Uterus (tissue), 4 donors: ENCODE measurements at places on chromosomes 3 and 15.
A peak's percentile ranks its signal among the peaks of the same experiment; 100 is the strongest.

DNA sequence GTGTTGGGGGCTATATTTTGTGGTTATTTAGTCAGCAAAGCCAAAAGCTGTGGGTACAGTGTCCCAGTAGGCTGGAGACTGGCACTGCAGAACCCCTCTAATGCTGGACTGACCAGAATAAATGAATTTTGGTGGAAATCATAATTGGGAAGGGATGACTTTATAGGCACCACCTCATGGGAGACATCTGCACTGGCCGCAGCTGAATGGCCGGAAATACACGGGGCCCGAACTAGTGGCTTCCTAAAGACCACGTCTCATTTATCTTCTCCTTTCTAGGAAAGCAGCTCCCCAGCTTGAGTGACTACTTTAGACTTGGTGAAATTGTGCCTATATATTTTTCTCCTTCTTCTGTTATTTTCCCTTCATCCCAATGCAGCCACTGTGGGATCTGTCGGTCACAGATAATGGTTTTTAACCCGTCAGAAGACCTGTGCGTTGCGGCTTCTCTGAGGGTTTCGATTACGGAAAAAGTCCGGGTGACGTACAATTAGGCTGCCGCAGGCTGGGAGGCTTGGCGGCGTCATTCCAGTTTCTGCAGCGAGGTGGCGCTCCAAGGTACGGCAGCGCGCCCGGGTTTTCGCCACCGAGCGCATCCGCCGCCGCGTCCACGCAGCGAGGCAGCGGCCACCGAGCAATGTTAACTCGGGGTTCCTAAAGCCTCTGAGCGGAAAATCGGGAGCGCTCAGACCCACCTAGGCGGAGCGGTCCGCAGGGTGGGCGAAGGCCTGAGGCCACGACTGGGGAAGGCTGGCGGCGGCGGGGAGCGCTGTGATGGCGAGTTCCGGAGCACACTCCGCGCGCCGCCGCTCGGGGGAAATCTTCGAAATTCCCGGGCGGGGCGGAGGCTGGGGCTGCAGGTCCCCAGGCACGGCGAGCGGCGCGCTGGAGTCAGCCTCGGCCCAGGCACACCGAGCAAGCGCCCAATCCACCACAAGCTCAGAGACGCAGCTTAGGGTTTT lies 26.3 kb downstream of the NR2F2 start:
- peak overlapping the region; percentile 68 for H3K4me3 ChIP-seq

- no peaks in the 10 kb centered on the region for H3K36me3 ChIP-seq
- H3K27me3 ChIP-seq, result no peaks in the 10 kb centered on the region
- H3K4me3 ChIP-seq, result no peak overlapping the region
- H3K27ac ChIP-seq, result no peak overlapping the region
These were observed 14.1 kb downstream of the ZXDC start for GRCh38 chr3:126461450-126462070.

DNA sequence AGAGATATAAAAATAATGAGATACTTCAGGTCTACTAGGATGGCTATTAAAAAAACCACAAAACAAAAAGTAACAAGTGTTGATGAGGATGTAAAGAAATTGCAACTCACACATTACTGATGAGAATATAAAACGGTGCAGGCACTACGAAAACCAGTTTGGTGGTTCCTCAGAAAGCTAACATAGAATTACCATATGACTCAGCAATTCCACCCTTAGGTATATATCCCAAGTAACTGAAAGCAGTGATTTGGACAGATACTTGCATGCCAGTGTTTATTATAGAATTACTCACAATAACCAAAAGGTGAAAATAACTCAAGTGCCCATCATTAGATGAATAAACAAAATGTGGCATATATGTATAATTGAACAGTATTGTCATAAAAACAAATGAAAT lies 87.5 kb upstream of the MELTF start:
- H3K27ac ChIP-seq, result no peak overlapping the region
- no peak for DNase-seq
- H3K4me3 ChIP-seq, result no peak overlapping the region

DNA sequence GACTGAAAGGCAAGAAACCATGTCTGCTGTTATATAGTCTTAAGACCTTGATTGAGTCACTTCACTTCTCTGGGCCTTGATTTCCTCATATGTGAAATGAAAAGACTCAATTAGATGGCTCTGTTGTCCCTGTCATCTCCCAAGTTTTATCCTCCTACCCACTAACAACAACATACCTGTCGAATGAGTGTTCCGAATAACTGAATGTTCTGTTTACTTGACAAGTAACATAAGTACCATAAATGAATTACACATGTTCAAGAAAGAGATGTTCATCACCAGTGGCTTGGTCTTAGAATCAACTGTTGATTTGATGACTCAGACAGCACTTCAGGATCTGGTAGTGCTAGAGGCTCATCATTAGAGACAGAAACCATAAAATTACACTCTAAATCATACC lies 311.7 kb downstream of the VPS13C start:
- DNase-seq, result no peak
- H3K4me3 ChIP-seq, result no peak overlapping the region
- no peaks in the 10 kb centered on the region for H3K36me3 ChIP-seq
- H3K4me1 ChIP-seq, result no peaks in the 10 kb centered on the region
- H3K27ac ChIP-seq, result no peak overlapping the region

DNA sequence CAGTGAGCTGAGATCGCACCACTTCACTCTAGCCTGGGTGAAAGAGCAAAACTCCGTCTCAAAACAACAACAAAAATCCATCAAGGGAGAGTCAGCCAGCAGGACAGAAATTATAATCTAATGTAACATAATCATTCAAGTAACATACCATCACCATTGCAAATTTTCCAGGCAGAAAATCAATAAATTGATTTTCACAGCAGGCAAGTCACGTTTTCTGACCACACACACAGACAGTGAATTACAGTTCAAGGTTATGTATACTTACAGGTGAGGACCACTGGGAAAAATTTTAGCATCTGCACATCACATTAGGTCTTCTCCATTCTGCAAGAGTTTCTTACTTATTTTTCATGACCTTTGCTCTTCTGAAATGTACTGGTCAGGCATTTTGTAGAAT lies 29.9 kb upstream of the NPAP1 start:
- no peaks in the 10 kb centered on the region for H3K4me1 ChIP-seq
- no peaks in the 10 kb centered on the region for H3K36me3 ChIP-seq
- no peaks in the 10 kb centered on the region for H3K27me3 ChIP-seq
- no peak overlapping the region for H3K27ac ChIP-seq
- no peak for DNase-seq
- no peak overlapping the region for H3K4me3 ChIP-seq

- no peaks in the 10 kb centered on the region for H3K27me3 ChIP-seq
- no peak for DNase-seq
- H3K36me3 ChIP-seq, result no peaks in the 10 kb centered on the region
- H3K27ac ChIP-seq, result peak overlapping the region; percentile 82
- H3K4me1 ChIP-seq, result peaks cover 14% of the 10 kb centered on the region
These were observed 115.3 kb downstream of the XXYLT1 start for GRCh38 chr3:195155570-195156241.

DNA sequence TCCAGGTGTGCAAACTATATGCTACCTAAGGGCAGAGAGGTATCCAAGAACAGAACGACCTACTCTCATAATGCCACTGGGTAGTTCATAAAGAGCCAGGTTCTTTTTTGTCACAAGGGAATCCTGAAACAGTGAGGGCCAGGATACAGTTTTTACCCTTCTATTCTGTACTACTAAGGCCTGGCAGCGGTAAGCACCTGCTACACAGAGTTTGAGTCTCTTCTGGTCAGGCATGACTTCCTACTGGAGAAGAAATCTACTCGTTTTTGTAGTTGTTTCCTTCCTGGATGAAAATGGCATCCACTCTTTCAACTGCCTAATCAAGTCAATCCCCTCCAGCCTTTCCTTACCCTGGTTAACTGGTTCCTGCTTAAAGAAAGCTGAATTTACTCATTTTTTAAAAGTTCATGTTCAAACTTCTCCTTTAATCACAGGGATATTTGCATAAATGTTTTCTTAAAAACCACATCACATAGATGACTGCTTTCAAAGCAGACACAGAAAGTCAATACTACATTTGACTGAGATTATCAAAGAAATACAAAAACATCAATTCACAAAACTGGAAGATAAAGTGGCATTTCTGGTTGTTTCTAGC lies 40.0 kb downstream of the MAP4 start:
- no peak for DNase-seq
- H3K27me3 ChIP-seq, result no peaks in the 10 kb centered on the region
- H3K36me3 ChIP-seq, result no peaks in the 10 kb centered on the region
- H3K4me3 ChIP-seq, result no peak overlapping the region
- H3K27ac ChIP-seq, result no peak overlapping the region

GRCh38 chr15:45729141-45729540 lies 94.3 kb downstream of the SQOR start:
- no peaks in the 10 kb centered on the region for H3K27me3 ChIP-seq
- H3K4me1 ChIP-seq, result no peaks in the 10 kb centered on the region
- DNase-seq, result no peak
- H3K4me3 ChIP-seq, result no peak overlapping the region

GRCh38 chr3:72384602-72385001 lies 463.6 kb downstream of the SHQ1 start:
- no peaks in the 10 kb centered on the region for H3K36me3 ChIP-seq
- no peak for DNase-seq
- H3K27me3 ChIP-seq, result no peaks in the 10 kb centered on the region
- H3K4me1 ChIP-seq, result no peaks in the 10 kb centered on the region
- H3K27ac ChIP-seq, result no peak overlapping the region

- H3K27ac ChIP-seq, result no peak overlapping the region
- no peaks in the 10 kb centered on the region for H3K27me3 ChIP-seq
- no peaks in the 10 kb centered on the region for H3K36me3 ChIP-seq
- no peaks in the 10 kb centered on the region for H3K4me1 ChIP-seq
- H3K4me3 ChIP-seq, result no peak overlapping the region
These were observed 267.8 kb upstream of the NDN start for GRCh38 chr15:23954931-23955330.

- H3K4me1 ChIP-seq, result no peaks in the 10 kb centered on the region
- H3K27me3 ChIP-seq, result no peaks in the 10 kb centered on the region
- H3K36me3 ChIP-seq, result no peaks in the 10 kb centered on the region
- DNase-seq, result no peak
- H3K27ac ChIP-seq, result peak overlapping the region; percentile 67
- peak overlapping the region; percentile 53 for H3K4me3 ChIP-seq
These were observed 737 bp downstream of the DNAJA4 start for GRCh38 chr15:78265137-78265460.

- H3K4me1 ChIP-seq, result no peaks in the 10 kb centered on the region
- no peak overlapping the region for H3K4me3 ChIP-seq
- peak; percentile 33 for DNase-seq
- H3K27ac ChIP-seq, result peak overlapping the region; percentile 70
These were observed 8.3 kb upstream of the CAMP start for GRCh38 chr3:48215019-48215418.

- no peak overlapping the region for H3K4me3 ChIP-seq
- H3K36me3 ChIP-seq, result no peaks in the 10 kb centered on the region
- no peaks in the 10 kb centered on the region for H3K27me3 ChIP-seq
- no peak for DNase-seq
- H3K4me1 ChIP-seq, result no peaks in the 10 kb centered on the region
These were observed 58.7 kb upstream of the ARHGEF26 start for GRCh38 chr3:154062513-154062912.

- H3K4me3 ChIP-seq, result no peak overlapping the region
- no peaks in the 10 kb centered on the region for H3K27me3 ChIP-seq
- no peaks in the 10 kb centered on the region for H3K4me1 ChIP-seq
- no peak overlapping the region for H3K27ac ChIP-seq
- H3K36me3 ChIP-seq, result no peaks in the 10 kb centered on the region
These were observed 48.9 kb upstream of the TCF12 start for GRCh38 chr15:56869573-56869972.

DNA sequence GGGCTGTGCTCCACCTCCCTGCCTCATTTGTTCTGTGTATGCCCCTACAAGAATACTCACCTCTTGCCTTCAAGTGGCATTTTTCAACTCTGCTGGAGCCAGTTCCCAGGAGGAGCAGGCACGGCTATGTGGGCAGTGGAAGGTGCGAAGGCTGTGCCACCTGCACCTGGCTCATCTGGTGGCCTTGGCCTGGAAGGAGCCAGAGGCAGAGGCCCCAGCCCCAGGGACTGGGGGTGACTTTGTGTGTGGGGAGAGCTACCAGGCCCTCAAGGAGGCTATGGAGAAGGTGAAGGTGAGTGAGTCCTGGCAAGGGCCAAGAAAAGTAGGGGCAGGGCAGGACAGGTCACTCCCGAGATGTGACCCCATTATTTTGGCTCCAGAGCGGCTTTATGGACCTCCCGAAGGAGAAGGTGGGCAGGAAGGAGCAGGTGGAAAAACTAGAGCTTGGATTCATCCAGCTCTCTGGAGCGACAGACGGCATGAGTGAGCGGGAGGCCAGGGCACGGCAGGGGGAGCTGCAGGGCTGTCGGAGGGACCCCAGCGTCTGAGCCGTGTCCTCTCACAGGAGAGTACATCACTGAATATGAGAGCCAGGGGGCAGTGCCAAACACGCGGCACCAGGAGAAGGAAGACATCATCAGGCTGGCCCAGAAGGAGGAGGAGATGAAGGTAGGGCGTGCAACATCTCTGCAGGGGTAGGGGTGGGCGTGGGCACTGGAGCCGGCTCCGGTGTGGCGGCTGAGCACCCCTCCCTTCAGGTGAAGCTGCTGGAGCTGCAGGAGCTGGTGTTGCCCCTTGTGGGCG lies 57.3 kb upstream of the UBE2Q2 start:
- H3K36me3 ChIP-seq, result no peaks in the 10 kb centered on the region
- H3K27me3 ChIP-seq, result no peaks in the 10 kb centered on the region
- DNase-seq, result no peak
- H3K4me1 ChIP-seq, result no peaks in the 10 kb centered on the region
- no peak overlapping the region for H3K4me3 ChIP-seq

- H3K36me3 ChIP-seq, result no peaks in the 10 kb centered on the region
- no peak overlapping the region for H3K4me3 ChIP-seq
- no peaks in the 10 kb centered on the region for H3K4me1 ChIP-seq
- no peak for DNase-seq
These were observed 5.7 kb upstream of the GAP43 start for GRCh38 chr3:115617591-115617990.

DNA sequence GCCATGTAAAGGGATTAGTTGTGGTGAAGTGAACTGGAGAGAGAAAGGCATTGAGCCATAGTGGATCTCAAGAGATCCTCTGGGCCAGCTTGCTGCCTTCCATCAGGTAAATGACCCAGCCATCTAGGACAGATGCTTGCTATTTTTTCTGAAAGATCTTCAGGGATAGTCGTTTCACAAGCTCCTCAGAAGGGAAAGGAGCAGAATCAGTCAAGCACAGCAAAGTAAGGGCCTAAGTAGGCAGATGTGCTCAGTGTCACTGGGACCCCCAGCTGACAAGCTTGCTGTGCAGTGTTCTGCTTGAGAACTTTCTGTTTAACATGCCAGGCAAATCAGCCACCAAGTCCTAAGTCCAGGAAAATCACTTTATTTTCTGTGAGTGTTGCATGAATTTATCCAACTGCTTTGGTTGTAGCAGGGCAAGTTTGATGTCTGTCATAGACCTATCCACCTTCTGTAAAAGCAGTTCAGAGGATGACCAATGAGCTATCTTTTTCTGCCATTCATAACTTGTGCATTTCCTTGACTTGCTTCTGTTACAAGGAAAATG lies 319.8 kb downstream of the IL5RA start:
- H3K36me3 ChIP-seq, result no peaks in the 10 kb centered on the region
- H3K27me3 ChIP-seq, result no peaks in the 10 kb centered on the region
- H3K4me1 ChIP-seq, result no peaks in the 10 kb centered on the region
- DNase-seq, result no peak
- no peak overlapping the region for H3K4me3 ChIP-seq
- H3K27ac ChIP-seq, result no peak overlapping the region

GRCh38 chr3:37272741-37273140 lies 98.4 kb upstream of the LRRFIP2 start:
- no peaks in the 10 kb centered on the region for H3K36me3 ChIP-seq
